ENCODE measurements at places on chromosomes 3 and 15.

DNA sequence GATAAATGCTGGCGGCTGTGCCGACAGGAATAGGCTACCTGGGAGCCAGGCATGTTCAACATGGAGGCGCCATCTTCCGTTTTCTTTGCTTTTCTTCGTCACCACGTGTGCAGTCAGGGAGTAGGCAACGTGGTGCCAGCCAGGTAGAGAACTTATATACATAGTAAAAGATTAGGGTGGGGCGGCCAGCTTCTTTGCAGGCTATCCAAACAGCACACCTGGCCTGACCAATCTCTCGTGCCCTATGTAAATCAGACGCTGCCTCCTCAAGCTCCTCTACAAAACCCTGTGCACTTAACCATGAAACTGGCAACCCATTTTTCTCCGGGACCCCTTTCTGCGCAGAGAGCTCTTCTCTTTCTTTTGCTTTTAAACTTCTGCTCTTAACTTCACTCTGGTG, 28.6 kb upstream of the OR5K4 start:
- DNase-seq: no peak

- DNase-seq: peak; percentile 51
Measured at GRCh38 chr3:187743195-187744141, 1.8 kb downstream of the BCL6 start.

DNA sequence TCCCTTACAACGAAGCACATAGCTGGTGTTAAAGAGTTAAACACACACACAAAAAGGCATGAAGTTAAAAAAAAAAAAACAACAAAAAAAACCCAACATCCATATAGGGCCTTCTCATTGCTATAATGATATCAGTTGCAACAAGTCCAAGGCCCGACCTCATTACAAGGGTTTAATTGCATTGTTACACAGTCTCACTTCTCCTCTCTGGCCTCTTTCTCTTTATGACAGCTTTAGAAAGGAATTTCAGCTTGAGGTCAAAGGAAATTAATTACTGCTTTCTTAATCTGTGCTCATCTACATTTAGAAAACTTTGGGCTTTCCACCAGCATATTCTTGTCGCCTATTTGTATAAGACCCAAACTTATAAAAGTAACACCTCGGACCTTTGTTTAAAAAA, 342.1 kb downstream of the NR2F2 start:
- no peak for DNase-seq

DNA sequence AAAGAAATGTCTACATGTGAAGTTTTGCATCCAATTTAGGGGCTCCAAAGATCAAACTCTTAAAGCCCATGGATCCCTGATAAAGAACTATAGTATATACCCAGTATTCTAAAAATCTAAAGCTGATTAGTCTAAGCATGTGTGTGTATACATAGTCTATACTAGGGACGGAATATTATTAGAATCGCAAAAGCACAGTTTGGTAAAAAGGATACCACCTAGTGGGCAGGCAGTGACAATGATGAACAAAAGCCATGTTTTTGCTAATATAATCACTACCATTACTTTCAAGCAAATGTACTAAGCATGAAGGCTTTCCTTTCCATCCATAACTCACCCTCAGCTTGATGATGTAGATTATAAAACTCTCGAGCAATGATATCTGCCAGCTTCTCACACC, 16.5 kb downstream of the POLQ start:
- peak; percentile 11 for DNase-seq

GRCh38 chr15:42108189-42108588, 13.8 kb upstream of the PLA2G4D start:
- DNase-seq: no peak

DNA sequence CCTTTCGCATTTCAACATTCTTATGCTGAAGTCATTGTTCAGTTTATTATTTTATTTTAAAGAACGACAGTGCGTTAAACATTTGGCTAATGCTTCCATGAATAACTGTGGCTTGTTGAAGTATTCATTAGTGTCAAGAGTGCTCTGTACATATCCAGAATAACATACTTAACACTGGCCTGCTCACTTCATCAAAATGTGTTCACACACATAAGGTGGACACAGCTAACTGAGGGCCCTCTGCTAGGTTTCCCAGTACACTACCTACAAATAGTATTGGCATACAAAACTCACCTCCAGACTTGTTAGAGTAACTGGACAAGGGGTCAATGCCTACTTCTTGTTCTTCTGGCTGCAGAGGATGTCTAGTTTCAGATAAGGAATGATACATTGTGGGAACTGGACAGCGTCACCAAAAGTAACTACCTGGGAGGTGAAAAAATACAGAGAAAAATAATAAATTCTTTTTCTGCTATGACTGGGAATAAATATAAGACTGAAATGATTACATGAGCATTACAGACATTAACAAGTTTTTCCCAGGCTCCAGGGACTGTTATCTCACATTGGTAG, 234.2 kb downstream of the TBC1D5 start:
- DNase-seq: no peak

DNA sequence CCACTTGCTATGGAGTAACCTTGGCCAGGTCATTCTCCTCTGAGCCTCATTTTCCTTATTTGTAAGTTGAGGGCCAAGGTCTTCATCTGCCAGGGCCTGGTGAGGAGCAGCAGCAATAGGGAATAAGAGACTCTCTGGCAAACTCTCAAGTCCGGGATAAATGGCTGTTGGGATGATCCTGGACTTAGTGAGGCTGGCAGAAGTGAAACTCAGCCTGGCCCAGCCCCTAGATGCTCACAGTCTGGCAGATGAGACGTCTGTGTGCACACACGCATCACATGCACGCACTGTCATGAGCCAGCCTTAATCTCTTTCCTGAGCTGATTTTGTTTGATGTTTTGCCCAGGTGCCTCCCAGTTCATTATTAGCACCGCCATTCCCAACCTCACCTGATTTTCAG, 26.8 kb downstream of the SLC6A6 start:
- DNase-seq: no peak

DNA sequence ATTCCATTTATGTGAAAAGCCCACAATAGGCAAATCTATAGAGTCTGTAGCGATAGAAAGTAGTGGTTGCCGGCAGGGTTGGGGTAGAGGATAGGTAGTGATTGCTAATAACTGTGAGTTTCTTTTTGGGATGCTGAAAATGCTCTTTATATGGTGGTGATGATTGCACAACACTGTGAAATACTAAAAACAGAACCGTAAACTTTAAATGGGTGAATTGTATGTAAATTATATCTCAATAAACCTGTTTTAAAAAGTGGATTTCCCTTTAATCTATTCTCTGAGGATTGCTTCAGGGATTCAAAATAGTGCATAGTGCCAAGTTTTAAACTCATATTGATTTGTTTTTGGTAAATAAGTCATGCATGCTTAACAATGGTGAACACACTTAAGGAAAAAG, 140.2 kb downstream of the LPP start:
- DNase-seq: no peak
